ENCODE measurements at places on chromosomes 3 and 15.

DNA sequence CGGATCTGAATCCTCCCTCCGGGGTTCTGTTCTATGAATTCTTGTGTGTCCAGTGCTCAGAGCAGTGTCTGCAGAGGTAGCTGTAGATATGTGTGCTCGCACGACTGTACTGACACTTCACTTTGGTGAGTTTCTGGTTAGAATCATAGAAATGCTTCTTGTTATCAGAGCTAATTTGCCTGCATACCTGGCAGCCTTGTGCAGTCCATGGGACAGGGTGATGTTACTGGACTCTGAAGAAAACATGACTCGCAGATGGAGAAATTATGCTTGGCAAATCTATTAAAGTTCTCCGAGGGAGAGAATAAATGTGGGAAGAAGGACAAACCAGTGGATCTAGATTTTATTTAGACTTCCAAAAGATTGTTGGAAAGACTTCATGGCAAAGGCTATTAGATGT, 12.2 kb downstream of the CGNL1 start:
- no peak for DNase-seq

DNA sequence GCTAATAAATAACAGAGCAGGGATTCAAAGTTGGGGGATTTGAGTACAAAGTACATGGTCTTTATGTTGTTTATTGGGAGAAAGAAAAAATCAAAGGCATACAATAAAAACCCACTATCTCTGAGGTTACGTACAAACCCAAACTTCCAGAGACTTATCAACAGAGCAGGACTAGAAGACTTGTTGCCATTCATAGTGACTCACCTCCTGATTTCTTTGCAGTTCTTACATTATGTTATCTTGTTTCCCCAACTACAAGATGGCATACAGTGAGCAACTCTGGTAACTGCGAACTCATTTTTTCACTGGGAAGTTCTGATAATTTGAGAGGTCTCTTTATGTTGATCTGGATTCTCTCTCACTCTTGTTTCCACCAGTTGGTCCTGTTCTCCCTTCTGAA, 80.6 kb upstream of the ETV5 start:
- no peak for DNase-seq

DNA sequence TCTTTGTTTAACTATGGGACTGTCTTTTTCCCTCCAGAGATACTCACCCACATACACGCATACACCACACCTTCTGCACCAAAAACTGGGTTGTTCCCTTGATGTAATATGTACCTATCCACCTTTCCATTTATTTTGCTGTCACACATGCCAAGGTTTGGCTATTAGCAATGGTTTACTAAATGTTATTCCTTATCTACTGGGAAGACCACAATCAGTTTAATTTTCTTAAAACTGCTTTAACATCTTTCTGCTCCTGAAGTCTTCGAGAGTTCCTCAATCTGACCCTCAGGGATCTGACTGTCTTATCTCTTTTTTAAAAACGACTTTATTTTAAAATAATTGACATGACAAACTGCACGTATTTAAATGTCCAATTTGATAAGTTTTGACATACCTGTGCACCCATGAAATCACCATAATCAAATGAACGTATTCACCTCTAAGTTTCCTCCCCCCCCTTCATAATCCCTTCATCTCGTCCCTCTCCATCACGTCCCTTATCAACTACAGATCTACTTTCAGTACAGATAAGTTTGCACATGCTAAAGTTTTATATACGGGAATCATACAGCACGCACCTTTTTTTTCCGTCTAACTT, 805 bp upstream of the TRPM7 start:
- no peak for DNase-seq

GRCh38 chr3:9912294-9912935, 4.5 kb upstream of the IL17RC start:
- DNase-seq = no peak

DNA sequence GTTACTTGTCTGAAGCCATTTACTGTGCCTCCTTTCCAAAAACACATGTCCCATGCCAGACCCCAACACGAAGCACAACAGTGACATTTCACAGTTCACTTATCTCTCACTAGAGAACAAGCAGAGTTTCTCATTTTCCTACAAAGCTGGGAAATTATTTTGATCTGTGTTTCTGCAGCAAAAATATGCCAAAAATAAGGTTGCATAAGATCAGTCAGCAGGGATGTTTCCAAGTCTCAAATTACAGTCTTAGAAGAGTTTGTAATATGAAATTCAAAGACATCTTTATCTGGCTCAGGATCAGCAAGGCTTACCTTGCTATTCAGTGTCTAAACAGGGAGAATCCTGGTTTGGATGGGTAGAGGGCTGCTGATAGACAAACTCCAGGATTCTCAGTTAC, 75.5 kb downstream of the GJD2 start:
- no peak for DNase-seq

DNA sequence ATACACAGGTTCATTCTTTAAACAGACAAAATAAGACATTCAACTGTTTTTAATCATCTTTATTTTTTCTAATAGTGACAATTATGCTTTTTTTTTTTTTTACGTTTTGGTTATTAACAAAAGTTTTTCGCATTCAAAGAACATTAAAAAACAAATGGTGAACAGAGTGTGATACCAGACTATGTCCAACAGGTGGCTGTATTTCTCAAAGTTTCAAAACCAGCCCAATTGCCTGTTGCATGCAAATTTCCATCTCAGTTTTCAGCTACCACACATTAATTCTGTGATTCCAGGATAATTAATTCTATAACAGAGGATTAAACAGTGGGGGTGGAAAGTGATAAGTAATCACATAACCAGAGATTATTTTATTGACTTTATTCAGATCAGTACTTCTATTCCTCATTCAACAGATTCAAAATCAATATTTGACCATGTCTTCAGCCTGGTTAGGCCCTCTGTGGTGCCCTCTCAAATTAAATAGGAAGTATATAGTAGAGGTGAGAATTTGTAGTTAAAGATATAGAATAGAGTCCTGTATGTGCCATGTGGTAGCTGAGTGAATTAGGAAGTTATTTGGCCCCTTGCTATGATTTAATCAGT, 122.2 kb upstream of the DCBLD2 start:
- no peak for DNase-seq

- DNase-seq = no peak
Measured at GRCh38 chr3:78434801-78435200, 1333.0 kb downstream of the ROBO1 start.

GRCh38 chr3:133258358-133258757, 141.5 kb upstream of the BFSP2 start:
- no peak for DNase-seq

- DNase-seq = no peak
Measured at GRCh38 chr15:97600190-97600589, 360.3 kb upstream of the ARRDC4 start.

DNA sequence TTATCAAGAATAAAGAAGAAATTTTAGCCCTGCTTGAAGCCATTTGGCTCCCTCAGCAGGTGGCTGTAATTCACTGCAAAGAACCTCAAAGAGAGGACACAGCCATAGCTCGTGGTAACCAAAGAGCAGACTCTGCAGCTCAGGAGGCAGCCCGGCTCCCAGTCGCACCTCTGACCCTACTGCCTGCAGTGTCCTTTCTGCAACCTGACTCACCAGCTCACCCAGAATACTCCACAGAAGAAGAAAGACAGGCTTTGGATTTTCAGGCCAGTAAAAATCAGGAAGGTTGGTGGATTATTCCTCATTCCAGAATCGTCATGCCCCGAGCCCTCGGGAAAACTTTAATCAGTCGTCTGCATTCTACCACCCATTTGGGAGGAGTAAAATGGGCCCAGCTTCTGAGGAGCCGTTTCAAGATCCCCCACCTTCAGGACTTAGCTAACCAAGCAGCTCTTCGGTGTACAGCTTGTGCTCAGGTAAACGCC, 38.6 kb downstream of the ZBTB11 start:
- DNase-seq = no peak

DNA sequence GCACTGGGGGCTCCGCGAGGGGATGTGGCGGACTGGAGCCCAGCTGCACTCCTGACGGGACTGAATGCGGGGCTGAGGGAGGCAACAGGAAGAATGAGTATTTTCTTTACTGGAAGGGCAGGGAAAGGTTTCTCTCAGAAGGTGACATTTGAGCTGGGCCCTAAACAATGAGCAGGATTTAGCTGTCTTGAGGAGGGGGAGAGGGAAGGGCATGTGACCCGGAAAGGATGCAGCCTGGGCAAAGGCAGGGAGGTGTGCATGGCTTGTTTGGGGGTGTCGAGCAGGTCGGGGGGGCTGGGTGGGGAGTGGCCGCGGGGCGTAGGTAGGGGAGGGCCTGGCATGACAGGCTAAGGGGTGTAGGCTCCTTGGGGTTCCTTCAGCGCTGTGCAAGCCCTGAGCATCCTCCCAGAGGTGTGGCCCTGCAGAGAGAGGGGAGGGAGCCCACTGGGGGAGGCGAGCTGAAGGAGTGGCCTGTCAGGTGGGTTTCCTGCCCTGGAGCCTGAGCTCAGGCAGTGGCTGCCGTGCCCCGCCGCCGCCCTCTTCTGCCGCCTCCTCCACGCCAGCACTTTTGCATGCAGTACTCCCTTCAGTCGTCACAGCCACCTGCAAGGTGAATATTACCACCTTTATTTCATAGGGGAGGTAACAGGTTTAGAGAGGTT, 17.2 kb upstream of the ANKDD1A start:
- DNase-seq = no peak

DNA sequence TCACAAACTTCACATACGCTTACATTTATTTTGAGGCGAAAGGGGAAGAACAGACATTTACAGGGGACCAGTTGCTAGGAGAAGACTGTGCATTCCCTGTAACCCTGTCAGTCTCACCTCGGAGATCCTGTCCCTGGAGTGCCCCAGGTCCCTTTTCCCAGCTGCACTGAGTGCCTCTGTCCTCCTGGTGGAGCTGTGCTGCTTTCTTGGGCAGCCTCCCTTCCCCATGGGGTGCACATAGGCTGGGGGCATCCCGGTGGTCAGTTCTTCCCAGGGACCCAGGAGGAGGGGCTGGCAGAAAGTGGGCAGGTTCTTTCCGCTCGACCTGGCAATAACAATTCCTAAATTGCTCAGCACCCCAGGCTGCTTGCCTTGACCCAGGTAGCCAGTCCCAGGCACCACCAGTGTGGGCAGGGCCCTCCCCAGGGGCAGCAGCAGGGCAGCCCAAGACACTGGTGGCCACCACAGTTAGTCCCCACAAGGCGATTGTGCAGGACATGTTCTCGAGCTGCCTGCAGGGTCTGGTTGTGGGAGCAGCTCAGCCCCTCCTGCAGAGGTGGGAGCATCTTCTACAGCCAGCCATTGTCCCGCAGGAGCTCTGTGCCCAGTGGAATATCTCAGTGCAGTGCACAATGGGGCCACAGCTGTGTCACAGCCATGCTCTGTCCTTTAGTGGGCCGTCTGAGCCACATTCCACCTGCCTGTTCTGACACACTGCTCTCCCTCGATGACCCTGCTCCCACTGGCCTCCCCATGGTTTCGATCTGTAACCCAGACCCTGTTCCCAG, 36.3 kb downstream of the APBA2 start:
- DNase-seq = no peak

- DNase-seq = no peak
Measured at GRCh38 chr3:15298504-15298903, 33.9 kb downstream of the SH3BP5 start.

- DNase-seq = no peak
Measured at GRCh38 chr3:170780955-170781354, 89.0 kb downstream of the RPL22L1 start.

Data from left hindlimb (tissue), 1 donor.